Kidney epithelial cell (primary cell): ENCODE measurements at places on chromosomes 6 and 20.

DNA sequence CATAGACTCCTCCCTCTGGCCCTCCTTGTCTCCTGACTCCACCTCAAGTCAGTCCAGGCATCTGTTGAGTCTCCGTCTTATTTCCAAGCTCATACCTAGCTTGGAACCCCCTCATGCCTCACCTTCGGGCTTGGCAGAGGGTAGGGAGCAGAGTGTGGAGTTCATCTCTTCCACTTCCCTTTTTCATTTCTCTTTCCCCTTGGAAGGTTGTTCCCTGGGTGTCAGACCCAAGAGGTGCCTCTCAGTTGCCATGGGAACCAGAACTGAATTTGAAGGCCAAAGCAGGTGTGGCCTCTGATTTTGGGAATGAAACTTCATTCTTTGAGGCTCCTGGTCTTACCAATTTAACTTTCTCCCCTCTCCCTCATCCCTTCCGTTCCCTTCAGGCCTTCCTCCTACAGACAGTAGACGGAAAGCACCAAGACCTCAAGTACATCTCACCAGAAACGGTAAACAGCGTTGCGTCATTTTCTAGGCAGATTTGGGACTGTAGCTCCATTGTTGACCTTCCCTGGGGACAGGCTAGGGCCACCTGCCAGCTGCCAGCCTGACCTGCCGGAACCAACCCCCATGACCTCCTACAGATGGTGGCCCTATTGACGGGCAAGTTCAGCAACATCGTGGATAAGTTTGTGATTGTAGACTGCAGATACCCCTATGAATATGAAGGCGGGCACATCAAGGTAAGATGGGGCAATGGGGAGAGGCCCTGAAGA, 6.6 kb downstream of the CDC25B start:
- no peak for DNase-seq

DNA sequence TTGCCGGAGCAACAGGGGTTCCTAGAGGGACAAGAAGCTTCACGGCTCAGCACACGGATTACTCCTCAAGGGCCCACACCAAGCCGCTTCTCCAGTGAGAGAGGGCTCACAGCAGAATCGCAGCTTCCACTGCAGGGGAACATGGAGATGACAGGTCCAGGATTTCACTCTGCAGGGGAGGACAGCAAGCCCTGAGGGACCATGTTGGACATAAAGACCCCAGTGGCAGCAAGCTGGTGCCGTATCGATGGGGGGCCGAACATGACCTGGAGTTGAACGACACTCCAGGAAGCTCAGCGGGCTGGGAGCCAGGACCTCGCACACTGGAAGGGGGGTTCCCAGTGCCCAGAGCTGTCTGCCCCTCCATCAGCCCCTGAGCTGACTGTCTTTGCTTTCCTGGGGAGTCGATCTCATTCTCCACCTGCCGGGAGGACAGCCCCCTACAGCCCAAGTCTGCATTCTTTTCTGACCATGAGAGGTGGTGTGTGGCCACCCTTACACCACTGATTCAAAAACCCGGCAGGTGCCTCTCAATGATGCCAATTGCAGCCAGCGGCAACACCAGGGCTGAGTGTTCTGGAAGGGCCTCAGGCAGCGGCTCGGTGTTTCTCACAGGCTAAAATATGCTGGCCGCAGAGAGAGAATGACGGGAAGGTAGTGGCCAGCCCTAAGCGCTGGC, 194.5 kb upstream of the CDH4 start:
- DNase-seq: no peak

GRCh38 chr20:20580139-20580538, 132.3 kb downstream of the RALGAPA2 start:
- no peak for DNase-seq

GRCh38 chr6:27414996-27415395, 26.4 kb downstream of the ZNF391 start:
- no peak for DNase-seq

DNA sequence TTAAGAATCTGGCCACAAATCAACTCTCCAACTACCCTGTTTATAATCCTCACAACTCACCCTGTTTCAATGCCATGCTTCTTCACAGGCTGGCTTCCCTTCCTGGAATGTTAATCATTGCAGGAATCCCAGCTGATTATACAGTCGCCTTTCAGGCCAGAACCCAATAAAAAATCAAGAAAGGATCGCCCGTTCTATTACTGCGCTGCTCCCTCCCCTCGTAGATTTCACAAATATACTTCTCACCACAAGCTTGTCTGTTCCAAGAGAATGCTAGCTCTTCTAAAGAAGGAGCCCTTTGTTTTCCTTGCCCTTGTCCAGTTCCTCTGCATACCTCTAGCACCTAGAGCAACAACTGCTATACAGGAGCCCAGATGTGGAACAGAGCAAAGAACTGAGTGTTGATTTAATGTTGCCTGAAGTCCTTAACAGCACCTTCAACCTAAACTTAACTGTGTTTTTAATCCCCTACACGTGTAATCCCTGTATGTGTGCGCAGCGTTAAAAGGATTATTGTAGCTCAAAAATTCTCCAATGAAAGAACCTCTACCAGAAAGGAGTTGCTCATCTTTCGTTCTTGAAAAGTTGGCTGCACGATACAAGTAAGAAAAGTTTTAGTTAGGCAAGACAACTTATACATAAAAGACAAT, 988 bp downstream of the ECHDC1 start:
- DNase-seq: no peak

DNA sequence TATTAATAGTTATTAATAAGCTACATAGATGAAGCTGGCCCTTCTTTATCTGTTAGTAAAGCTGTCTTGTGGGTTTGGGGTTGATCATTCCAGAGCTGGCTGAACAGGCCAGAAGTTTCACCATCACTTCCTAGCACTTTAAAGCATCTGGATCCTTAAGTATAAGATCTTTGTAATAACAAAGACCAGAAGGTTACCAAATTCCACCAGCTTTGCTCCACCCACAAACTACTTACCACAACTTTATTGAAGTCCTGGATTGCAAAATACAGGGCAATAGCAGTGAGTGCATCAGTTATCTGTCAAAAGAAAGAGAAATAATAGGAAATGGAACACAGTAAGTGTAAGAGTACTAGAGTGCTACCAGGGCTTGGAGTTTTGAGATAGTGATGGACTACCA, 33.0 kb downstream of the PIGU start:
- no peak for DNase-seq

DNA sequence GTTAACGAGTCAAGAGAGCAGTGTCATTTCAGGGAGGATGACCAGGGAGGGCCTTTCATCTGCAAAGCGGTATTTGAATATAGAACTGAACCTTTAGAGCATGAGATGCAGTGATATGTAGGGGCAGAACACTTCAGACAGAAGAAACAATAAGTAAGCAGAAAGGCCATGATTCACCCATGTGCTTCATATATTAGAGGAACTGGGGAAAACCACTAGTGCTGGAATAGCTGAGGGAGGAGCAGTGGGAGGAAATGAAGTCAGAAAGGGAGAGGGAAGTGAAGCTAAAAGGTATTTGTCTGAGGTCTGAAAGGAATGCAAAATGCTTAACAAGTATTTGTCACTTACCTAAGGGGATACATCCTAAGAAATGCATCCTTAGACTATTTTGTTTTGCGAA, 391.2 kb downstream of the ADGRB3 start:
- peak; percentile 85 for DNase-seq

DNA sequence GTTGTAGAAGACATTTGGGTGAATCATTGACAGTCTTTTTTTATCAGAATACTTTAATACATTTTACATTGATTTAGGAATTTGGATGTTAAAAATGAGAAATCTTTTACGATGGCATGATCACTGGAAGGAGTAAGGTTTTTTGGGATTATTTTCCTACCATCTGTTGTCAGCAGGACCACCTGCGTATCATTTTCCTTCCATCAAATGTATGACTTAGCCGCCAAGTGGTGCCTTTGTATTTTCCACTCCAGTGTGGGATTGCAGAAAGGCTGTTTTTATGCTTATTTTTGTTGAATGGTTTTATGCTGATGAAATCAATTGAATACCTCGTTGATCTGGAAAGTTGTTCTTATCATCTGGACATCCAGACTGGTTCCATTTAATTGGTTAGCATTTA, 35.8 kb downstream of the AKAP12 start:
- no peak for DNase-seq

DNA sequence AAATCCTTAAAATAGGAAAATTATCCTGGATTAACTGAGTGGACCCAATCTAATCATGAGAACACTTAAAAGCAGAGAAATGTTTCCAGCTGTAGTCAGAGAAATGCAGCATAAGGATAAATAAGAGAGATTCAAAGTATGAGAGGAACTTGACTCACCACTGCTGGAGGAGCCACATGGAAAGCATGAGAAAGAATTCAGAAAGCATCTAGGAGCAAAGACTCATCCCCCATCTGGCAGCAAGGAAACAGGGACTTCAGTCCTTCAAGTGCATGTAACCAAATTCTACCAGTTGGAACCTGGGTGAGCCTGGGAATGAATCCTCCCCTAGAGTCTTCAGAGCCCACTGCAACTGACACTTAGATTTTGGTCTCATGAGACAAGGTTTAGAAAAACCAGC, 33.7 kb downstream of the RNF146 start:
- peak; percentile 19 for DNase-seq

GRCh38 chr6:80163754-80164187, 57.3 kb downstream of the BCKDHB start:
- peak; percentile 47 for DNase-seq

GRCh38 chr6:126033696-126034095, 47.4 kb downstream of the TRMT11 start:
- peak; percentile 56 for DNase-seq

GRCh38 chr6:112037783-112038216, 16.1 kb upstream of the CCN6 start:
- DNase-seq: peak; percentile 91

GRCh38 chr20:51402201-51402600, 140.3 kb downstream of the NFATC2 start:
- DNase-seq: no peak

DNA sequence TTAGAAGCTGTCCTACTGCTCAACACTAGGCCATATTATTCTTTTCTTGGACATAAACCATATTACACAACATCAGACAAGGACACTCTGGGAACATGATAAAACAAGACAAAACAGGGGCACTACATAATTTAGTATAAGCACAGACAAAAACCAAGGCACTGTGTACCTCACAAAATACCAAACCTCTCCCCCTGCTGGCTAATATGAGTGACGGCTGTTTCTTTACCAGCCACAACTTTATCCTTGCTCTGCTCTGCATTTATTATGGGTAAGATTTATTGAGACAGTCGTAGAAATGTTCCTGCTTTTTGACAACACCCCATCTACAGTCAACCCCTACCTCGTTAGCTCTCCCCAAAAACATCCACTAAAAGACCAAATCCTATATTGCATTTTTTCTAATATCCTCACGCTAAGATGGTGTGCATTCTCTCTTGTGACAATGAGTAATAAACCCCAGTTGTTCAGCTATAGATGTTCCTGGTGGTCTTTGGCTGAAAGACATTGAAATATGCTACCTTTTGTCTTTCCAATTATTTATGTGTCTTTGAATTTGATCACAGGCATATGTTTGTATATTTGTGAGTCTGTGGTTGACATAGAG, 23.8 kb upstream of the POLR1H start:
- no peak for DNase-seq

DNA sequence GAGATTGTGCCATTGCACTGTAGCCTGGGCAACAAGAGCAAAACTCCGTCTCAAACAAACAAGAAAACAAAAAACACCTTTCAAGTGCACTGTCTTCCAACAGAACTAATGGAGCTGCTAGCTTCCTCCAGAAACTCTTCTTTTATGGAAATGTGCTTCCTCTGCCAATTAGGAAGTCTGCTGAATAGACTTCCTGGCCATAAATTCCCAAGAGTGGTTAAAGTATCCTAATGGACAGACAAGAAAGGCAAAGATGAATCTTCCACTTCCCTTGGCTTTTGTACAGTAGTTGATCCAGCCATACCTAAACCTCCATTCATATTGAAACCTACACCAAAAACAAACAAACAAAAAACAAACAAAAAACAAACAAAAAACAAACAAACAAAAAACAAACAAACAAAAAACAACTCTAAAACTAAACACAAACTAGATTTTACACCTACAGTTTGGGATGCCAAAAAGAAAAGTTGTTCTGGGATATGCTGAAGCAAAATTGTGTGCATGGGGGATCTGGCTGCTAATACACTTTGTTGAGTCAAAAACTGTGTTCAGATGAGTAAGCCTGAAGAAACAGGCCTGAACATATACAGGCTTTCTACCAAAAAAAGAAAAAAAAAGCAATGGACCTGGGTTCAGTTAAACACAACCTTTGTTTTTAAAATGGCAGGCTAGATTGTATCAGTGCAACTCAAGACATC, 59.8 kb upstream of the CARMIL1 start:
- no peak for DNase-seq
